ENCODE measurements at places on chromosomes 11 and 22. TPM values are rescaled to one million over a fixed set of nuclear protein-coding genes. Genes with fewer than 3 reads are reported as not detected.

DNA sequence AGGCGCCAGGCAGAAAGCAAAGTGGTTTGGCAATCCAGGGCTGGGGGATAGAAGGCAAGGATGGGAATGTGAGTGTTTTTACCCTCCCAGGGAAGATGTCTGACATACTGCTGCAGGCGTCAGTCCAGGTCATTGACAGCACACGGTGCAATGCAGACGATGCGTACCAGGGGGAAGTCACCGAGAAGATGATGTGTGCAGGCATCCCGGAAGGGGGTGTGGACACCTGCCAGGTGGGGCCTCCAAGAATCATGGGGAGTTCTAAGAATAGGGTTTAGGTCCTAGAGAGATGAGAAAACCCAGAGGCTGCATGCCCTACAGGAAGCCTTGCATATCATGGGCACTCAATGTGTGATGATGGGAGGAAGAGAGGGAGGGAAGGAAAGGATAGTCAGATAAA lies 28.3 kb upstream of the SMIM35 start:
- peaks cover 21% of the 10 kb centered on the region for H3K36me3 ChIP-seq
- no peaks in the 10 kb centered on the region for H3K4me1 ChIP-seq
- no peak overlapping the region for H3K4me3 ChIP-seq

DNA sequence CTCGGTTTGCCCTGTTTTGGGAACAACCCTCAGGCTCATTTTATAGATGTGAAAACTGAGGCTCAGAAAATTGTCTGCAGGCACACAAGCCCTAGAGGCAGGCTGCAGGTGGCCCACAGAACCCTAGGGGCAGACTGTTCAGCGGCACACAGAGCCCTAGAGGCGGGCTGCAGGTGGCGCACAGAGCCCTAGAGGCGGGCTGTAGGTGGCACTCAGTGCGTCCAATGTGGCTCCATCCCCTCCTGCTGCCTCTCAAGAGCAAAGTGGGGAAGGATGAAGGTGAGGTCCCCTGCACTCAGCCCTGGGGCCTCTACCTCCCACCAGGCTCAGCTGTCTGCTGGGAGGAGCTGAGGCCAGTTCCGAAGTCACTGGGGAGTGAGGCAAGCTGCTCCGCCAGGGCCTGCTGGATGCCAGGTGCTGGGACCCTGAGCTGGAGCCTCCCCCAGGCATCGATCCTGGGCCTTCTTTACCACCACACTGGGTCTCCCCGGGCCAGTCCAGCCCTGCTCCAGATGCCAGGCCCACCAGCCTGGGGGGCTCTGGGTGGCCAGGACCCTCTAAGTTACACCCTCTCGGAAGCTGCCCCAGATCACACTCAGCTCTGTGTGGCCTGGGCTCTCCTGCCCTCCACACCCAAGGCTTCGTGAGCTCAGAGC lies 2.3 kb downstream of the ACY3 start:
- no peaks in the 10 kb centered on the region for H3K27me3 ChIP-seq
- no peak for DNase-seq
- no peak overlapping the region for H3K27ac ChIP-seq
- peaks cover 11% of the 10 kb centered on the region for H3K36me3 ChIP-seq

DNA sequence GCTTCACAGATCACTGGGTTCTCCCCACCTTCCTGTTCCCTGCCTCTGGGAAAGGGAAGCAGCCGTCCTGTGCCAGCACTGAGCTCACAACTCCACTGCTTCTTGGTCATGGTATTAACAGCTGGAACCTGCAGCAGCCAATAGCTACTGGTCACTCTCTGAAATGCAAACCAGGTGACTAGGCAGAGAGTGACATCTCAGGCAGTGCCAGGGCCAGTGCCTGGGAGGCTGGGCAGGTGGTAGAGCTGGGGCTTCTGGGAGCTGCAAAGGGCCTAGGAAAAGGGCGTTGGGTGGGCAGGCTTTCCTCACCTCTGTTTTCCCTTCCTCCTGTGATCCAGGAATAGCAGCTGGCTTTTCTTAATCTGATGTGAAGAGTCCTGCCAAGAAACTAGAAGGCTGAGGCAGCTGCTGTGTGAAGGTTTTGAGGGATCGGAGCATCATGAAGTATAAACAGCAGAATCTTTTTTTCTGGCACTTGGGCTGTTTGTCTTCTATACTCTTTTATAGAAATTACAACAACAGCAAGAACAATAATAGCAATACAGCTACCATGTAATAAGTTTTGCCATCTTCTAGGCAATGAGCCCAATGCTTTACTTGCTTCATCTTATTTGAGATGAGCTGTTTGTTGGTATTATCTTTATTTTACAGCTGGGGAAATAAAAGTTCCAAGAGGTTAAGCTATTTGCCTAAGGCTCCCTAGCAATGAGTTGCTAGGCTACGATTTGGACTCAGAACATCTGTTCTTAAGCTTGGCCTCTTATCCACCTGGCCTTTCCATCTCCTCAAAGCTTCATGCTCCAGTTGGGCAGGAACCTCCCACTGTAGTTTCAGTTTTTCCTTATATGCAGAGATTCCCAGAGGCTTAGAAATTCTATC lies 22.0 kb upstream of the CD44 start:
- H3K27me3 ChIP-seq = no peaks in the 10 kb centered on the region
- H3K4me3 ChIP-seq = no peak overlapping the region
- no peaks in the 10 kb centered on the region for H3K4me1 ChIP-seq

GRCh38 chr22:36379593-36380361 lies 8.0 kb downstream of the MYH9 start:
- H3K27ac ChIP-seq = peak overlapping the region; percentile 39
- peak overlapping the region; percentile 5 for H3K4me3 ChIP-seq
- DNase-seq = peak; percentile 42

GRCh38 chr11:67614730-67615714 lies 8.3 kb downstream of the NDUFV1 start:
- no peaks in the 10 kb centered on the region for H3K27me3 ChIP-seq
- H3K36me3 ChIP-seq = peaks cover 24% of the 10 kb centered on the region
- peak; percentile 72 for DNase-seq
- peak overlapping the region; percentile 76 for H3K27ac ChIP-seq
- peak overlapping the region; percentile 50 for H3K4me3 ChIP-seq

- H3K27me3 ChIP-seq = no peaks in the 10 kb centered on the region
- H3K36me3 ChIP-seq = peaks cover 75% of the 10 kb centered on the region
- H3K4me3 ChIP-seq = no peak overlapping the region
- no peaks in the 10 kb centered on the region for H3K4me1 ChIP-seq
- peak overlapping the region; percentile 56 for H3K27ac ChIP-seq
- no peak for DNase-seq
These were observed 13.5 kb downstream of the TCIRG1 start for GRCh38 chr11:68052137-68052873.

- no peaks in the 10 kb centered on the region for H3K4me1 ChIP-seq
- peaks cover 72% of the 10 kb centered on the region for H3K27me3 ChIP-seq
- DNase-seq = no peak
- no peak overlapping the region for H3K27ac ChIP-seq
- H3K4me3 ChIP-seq = no peak overlapping the region
These were observed 155.1 kb upstream of the BLID start for GRCh38 chr11:122271137-122271536.

DNA sequence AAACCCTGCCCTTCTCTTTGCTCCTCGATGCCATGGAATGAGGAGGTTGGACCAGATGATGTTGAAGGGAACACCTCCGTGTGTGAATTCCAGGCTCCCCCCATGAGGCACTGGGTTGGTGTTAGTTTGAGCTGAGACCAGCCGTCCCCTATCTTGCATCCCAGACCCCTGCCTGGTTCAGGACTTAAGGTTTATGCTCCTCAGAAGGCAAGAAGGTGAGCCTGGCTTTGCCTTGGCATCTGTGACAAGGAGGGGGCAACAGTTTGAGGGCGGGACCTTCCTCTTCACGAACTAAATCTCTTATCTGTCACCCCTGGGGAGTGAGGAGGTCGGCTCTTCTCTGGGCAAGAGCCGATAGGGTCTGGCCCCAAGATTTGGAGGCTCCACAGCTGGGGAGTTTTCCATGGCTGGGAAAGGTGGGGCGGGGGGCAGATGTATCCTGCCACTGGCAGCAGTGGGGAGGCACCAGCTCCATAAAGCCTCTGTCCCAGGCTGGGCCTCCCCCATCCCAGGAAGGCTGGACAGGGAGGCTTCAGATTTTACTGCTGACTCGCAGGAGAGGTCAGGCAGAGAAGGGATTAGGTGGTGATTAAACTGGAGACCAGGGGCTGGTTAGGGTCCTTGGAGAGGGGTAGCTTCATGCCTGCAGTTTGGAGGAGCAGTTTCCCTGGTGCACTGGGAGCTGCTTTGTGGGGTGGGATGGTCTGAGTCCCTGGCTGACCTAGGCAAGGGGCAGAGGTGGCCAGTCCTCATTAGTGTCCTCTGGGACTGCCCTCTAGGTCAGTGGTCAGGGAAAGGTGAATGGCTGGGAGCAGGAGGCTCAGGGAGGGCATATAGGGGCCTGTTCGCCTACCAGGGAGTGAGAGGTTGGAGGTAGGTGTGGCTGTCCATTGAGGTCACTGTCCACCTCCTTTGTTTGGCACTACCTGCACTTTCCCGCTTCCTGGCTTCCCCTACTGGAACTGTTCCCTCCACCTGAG lies 1.1 kb downstream of the SEC14L2 start:
- H3K4me3 ChIP-seq = peak overlapping the region; percentile 90
- H3K4me1 ChIP-seq = peaks cover 21% of the 10 kb centered on the region
- H3K27me3 ChIP-seq = no peaks in the 10 kb centered on the region
- peaks cover 47% of the 10 kb centered on the region for H3K36me3 ChIP-seq
- DNase-seq = no peak

GRCh38 chr11:62556875-62557631 lies 10.4 kb upstream of the AHNAK start:
- H3K4me1 ChIP-seq = peaks cover 88% of the 10 kb centered on the region
- H3K27ac ChIP-seq = peak overlapping the region; percentile 98
- peak overlapping the region; percentile 57 for H3K4me3 ChIP-seq
- H3K36me3 ChIP-seq = peaks cover 93% of the 10 kb centered on the region

- H3K27ac ChIP-seq = no peak overlapping the region
- H3K27me3 ChIP-seq = no peaks in the 10 kb centered on the region
- no peaks in the 10 kb centered on the region for H3K4me1 ChIP-seq
- H3K4me3 ChIP-seq = no peak overlapping the region
- H3K36me3 ChIP-seq = no peaks in the 10 kb centered on the region
These were observed 24.0 kb downstream of the RAB30 start for GRCh38 chr11:83047515-83048225.

DNA sequence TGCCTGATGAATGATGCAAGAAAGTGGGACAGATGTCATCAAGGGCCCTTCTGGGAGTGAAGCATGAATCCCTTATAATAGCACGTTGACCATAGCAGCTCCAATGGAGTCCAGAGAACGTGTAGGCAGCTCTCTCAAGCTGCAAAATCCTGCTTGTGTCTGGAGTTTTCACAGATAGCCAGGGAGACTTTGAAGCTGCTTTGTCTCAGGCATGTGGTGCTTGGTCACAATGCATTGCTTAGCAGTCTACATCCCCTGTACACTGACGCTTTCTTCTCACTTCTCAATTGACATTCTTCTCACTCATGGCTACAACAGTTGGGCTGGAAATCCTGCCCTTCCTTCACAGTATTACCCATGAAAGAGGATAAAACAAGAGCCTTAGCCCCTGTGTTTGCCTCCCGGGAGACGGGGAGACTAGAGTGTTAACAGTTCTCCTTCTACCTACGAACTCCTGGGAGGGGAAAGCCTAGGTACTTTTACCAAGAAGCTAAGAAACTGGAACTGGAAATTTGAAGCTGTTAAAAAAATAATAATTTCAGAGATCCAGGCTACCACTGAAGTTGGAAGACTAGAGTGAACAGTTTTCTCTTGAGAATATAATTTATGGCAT lies 20.7 kb upstream of the MMP7 start:
- H3K27me3 ChIP-seq = no peaks in the 10 kb centered on the region
- H3K4me1 ChIP-seq = peaks cover 51% of the 10 kb centered on the region
- H3K36me3 ChIP-seq = peaks cover 13% of the 10 kb centered on the region
- DNase-seq = no peak

WNT7B gene
- 97.0 TPM for total RNA-seq

MUC15 gene
- total RNA-seq = not detected

A4GALT gene
- 8.6 TPM for total RNA-seq

GAB4 gene
- not detected for total RNA-seq

TLCD5 gene
- total RNA-seq = 5.9 TPM

MIAT gene
- 0.64 TPM for total RNA-seq

SLCO2B1 gene
- total RNA-seq = 0.27 TPM
